Caco-2 (cell line): ENCODE measurements at places on chromosomes 11 and 22. TPM values are rescaled to one million over a fixed set of nuclear protein-coding genes. Genes with fewer than 3 reads are reported as not detected.

The P2RX6 gene
- total RNA-seq = 0.11 TPM in 1 of 2 replicates, not detected in the other

DNA sequence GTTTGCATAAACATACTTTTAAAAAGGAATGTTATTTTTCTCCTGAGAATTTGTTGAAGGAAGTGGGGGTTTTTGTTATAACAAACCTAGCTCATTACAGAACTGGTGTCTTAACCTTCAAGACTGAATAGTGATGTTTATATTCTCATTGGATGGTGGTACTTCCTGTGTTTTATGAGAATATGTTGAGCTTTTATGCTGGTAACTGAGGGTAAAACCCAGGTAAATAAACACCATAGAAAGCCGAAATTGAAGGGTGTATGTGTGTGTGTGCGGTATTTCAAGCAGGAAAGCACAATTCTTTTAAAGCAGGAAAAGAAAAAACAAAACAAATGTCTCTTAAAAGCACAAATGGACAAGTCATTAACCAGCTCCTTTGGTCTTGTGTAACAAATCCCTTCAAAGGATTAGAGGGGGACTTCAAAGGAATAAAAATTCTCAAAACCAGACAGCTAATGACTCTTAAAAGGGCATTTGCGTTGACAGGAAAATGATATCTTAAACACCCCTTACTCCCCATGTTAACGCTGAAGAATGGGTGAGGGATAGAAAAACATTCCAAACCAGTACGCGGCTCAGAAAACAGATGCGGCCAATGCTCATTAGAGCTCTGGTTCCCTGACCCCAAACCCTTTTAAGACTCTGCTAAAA, 23.8 kb downstream of the LMO2 start:
- no peaks in the 10 kb centered on the region for H3K36me3 ChIP-seq
- no peak overlapping the region for H3K27ac ChIP-seq
- no peak for DNase-seq
- H3K4me1 ChIP-seq = peaks cover 12% of the 10 kb centered on the region; the same call in 1 of the 2 replicates
- H3K4me3 ChIP-seq = no peak overlapping the region

DNA sequence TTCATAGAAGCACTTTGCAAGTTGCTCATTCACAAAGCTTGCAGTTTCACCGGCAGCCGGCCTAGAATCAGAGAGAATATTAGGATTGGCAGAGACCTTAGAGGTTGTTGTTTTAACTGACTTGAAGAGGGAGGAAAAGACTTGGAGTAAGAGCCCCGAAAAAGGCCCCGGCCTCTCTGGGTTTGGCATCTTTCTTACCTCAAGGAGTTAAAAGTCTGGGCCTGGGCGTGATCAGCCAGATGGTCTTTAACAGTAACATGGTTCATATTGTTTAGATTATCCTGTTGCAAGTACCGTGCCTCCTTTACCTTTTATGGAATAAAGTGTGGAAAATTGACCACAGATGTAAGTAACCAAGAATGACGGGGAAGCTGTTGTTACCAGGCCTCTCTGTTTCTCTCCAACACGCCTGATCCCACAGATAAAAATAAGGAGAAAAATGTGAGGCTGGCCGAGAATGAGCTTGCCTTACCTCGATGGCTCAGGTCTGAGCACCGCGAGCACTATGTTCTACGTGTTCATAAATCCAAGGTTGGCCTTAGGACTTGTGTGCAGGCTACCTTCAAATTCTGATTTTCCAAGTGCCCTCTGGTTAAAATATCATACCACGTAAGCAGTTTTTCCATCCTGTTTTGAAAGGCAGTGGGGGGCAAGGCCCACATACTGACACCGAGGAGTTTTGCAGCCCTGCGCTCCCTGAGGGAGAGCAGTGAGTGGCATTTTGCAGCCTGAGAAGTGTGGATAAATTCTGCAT, 56.4 kb downstream of the PARVA start:
- no peak overlapping the region for H3K4me3 ChIP-seq
- H3K27ac ChIP-seq = no peak overlapping the region
- no peak for DNase-seq
- H3K36me3 ChIP-seq = no peaks in the 10 kb centered on the region

- no peaks in the 10 kb centered on the region for H3K36me3 ChIP-seq
- H3K27me3 ChIP-seq = peaks cover 1% of the 10 kb centered on the region
- no peak overlapping the region for H3K4me3 ChIP-seq
- H3K27ac ChIP-seq = no peak overlapping the region
- no peaks in the 10 kb centered on the region for H3K4me1 ChIP-seq
Observed at GRCh38 chr22:43338766-43339345, 4.3 kb downstream of the SCUBE1 start.

DNA sequence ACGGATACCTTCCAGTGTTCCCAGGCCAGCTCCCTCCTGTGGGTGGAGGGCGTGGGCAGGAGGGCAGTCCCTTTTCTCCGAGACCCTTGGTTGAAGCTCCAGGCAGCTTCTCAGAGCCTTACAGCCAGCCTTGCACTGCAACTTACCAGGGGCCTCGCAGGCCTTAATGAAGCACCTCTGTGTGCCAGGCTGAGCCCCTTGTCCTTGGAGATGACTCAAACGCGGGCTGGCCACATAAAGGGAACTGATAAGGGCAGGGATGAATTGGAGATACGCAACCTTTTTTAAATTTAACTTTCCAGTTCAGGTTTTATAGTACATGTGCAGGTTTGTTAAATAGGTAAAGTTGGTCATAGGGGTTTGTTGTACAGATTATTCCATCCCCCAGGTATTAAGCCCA, 72.7 kb downstream of the WNT7B start:
- DNase-seq = no peak
- no peaks in the 10 kb centered on the region for H3K4me1 ChIP-seq
- no peak overlapping the region for H3K4me3 ChIP-seq
- no peaks in the 10 kb centered on the region for H3K27me3 ChIP-seq
- no peak overlapping the region for H3K27ac ChIP-seq

The RAB3IL1 gene
- total RNA-seq = 8.3 and 10.6 TPM in 2 replicates

The RAG2 gene
- not detected in 2 replicates for total RNA-seq

DNA sequence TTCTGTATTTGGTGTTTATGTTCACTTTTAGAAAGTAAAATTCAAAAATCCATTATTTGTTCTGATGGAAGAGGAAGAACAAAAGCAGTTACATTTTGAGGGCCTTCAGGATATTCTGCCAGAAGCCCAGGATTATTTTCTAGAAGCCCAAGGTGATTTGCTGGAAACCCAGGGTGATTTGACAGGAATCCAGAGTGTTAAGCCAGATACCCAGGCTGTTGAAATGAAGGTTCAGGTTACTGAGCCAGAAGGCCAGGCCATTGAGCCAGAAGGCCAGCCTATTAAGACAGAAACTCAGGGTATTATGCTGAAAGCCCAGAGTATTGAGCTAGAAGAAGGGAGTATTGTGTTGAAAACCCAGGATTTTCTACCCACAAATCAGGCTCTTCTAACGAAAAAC, 33.1 kb downstream of the CCDC15 start:
- no peaks in the 10 kb centered on the region for H3K4me1 ChIP-seq
- H3K36me3 ChIP-seq = no peaks in the 10 kb centered on the region
- DNase-seq = no peak
- H3K27ac ChIP-seq = no peak overlapping the region
- no peaks in the 10 kb centered on the region for H3K27me3 ChIP-seq

DNA sequence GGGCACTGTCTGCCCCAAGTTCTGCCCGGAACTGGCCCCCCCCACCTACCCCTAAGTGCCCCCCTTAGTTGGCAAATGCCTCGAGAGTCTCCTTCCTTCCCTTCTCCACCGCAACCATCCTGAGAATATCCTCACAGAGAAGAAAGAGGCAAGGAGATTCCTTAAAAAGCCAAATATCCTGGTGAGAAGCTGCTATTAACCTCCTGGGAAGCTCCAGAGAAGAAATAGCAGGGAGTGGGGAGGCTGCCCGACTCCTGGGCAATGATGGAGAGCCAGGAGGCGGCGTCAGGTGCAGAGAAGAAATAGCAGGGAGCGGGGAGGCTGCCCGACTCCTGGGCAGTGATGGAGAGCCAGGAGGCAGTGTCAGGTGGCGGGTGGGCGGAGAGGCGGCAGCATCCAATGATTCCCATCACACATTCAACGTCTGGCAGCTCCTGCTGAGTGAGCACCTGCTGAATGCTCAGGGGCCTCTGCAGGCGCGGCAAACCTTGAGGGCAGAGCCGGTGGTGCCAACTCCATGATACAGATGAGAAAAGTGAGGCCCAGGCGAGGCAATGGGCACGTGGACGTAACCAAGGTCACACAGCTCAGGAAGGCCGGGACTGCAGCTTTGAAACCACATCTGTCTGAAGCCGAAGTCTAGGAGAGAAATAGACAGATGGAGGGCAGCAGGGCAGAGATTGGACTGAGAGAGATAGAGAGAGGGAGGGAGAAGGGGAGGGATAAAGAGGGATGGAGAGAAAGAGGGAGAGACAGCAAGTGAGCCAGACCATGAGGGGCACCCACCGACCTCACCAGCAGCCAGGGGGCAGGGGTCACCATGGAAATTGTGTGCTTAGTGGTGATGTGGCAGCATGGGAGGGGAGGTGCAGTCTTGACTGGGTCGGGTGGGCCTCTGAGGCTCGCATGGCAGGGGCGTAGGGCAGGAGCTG, 58.3 kb downstream of the CYTH4 start:
- H3K4me3 ChIP-seq = no peak overlapping the region
- DNase-seq = no peak
- H3K27me3 ChIP-seq = no peaks in the 10 kb centered on the region
- no peaks in the 10 kb centered on the region for H3K36me3 ChIP-seq

DNA sequence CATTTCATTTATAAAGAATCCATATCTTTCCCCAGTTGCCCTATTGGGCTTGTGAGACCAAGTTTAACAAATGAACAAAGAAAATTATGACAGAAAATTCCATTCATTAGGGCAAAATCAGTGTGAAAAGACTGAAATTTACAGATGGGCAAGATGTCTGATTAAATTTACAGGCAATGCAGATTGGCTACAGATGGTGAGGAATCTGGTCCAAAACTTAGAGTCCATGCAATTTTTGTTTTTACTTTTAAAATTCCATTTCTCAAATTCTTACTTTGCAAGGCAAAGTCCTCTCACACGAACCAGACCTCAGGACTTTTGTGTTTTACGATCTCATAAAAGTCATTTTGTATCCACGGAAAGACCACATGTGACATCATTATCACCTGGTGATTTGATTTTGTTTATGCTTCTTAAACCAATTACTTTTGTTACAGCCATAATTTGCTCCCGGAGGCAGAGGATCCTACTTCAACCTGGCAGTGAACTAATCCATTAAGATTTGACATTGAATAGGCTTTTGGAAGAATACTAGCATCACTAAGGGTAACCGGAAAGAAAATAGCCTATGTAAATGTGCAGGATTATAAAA, 843.7 kb upstream of the CHORDC1 start:
- no peaks in the 10 kb centered on the region for H3K27me3 ChIP-seq
- H3K36me3 ChIP-seq = no peaks in the 10 kb centered on the region
- H3K27ac ChIP-seq = no peak overlapping the region
- no peaks in the 10 kb centered on the region for H3K4me1 ChIP-seq

GRCh38 chr11:46557684-46558151, 36.1 kb downstream of the AMBRA1 start:
- H3K4me3 ChIP-seq = no peak overlapping the region
- peaks cover 57% of the 10 kb centered on the region for H3K4me1 ChIP-seq
- DNase-seq = no peak
- no peaks in the 10 kb centered on the region; the same call in 1 of the 2 replicates for H3K36me3 ChIP-seq
- no peaks in the 10 kb centered on the region for H3K27me3 ChIP-seq
- no peak overlapping the region for H3K27ac ChIP-seq

DNA sequence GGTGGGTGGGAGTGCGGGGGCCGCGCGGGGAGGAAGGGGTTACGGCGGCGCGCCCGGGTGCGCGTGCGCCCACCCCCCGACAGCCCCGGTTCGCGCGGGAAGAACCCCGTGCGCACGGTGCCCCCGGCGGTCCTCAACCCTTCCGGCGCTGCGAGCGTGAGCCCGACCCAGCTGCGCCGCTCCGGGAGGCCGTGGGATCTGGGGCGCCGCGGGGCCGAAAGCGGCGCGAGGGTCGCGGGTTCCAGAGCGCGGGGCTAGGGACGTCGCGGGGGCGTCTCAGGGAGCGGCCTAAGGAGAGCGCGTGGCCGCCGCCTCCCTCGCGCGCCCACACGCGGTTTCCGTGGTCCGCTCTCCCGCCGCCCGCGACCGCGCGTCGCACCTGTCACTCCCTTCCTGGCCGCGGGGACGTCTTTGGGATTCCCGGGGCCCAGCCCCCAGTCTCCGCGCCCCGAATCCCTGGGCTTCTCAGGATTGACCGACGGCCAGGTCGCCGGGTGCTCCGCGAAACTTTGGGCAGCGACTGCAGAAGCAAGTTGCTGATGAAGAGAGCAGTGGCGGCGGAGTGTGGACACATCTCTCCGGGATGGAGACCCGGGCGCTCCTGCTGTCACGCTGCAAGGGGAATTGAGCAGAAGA, 582 bp downstream of the SREBF2 start:
- H3K4me1 ChIP-seq = peaks cover 14% of the 10 kb centered on the region
- H3K27ac ChIP-seq = peak overlapping the region; percentile 95
- peak; percentile 51 for DNase-seq
- H3K36me3 ChIP-seq = peaks cover 2% of the 10 kb centered on the region

- H3K27ac ChIP-seq = no peak overlapping the region
- H3K4me3 ChIP-seq = no peak overlapping the region
- H3K4me1 ChIP-seq = no peaks in the 10 kb centered on the region
- H3K36me3 ChIP-seq = no peaks in the 10 kb centered on the region
- no peak for DNase-seq
- no peaks in the 10 kb centered on the region for H3K27me3 ChIP-seq
Observed at GRCh38 chr11:58726737-58727414, 4.9 kb downstream of the GLYAT start.

DNA sequence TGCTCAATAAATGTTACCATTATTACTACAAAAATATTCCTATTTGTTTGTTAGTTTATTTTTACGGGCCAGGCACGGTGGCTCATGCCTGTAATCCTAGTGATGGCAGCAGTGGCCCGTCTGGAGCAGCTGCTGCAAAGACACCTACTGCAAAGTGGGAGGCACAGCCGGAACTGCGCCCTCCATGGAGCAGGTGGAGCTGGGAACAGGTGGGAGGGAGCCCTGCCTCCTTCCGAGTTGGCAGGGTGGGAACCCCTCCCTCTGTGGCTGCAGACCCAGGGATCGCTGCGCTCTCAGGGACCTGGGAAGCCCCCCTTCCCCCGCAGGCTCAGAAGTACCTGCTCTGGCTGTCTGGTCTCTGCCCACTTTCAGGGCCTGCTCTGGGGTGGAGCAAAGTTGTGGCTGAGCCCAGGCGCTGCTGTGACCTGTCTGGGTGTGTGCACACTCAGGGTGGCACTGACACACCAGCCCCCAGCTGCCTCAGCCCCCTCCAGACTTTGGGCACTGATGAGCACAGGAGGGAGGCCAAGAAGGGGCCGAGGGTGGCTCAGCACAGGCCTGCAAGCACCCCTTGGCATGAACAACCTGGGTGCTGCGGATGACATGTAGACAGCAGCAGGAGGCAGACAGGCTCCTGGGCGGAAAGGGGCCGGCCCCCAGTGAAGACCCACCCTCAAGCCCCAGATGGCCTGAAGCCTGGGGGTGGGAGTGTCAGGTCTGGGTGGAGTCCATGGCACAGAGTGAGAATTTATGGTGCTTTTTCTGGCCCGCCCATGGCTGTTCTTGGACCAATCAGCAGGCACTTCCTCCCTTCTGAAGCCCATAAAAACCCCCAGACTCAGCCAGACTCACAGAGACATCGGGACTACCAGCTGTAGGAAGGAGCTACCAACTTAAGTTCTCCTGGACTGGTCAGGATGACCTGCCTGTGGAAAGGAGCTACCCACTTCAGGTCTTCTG, 103.7 kb upstream of the CLMP start:
- H3K4me3 ChIP-seq = no peak overlapping the region
- H3K27ac ChIP-seq = no peak overlapping the region
- H3K36me3 ChIP-seq = no peaks in the 10 kb centered on the region
- no peak for DNase-seq
- peaks cover 3% of the 10 kb centered on the region for H3K27me3 ChIP-seq

GRCh38 chr11:101277036-101277435, 147.4 kb upstream of the PGR start:
- no peaks in the 10 kb centered on the region for H3K36me3 ChIP-seq
- no peak overlapping the region for H3K4me3 ChIP-seq
- no peak overlapping the region for H3K27ac ChIP-seq
- H3K27me3 ChIP-seq = no peaks in the 10 kb centered on the region
- no peak for DNase-seq
